ENCODE measurements at places on chromosomes 7 and 10.

DNA sequence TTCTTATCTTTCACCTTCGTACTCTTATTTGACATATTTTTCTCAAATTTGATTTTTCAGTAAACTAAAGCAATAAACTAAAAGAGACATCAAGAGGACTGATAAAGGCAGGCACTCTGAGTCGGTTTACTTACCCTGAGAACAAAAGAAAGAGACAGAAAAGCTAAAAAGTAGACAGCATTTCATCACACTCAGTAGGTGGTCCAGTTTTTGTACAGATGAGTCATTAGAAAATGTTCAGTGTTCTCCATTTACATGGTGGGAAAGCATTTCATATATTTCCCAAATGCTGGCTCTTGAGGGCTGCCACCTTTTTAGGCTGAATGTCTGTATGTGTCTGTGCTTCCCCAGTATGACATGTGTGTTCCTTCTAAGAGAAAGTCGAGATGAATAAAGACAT is 52.7 kb downstream of the NHLRC2 start:
- no peak for DNase-seq

- no peak for DNase-seq
Observed at GRCh38 chr7:142581341-142581740, 167.9 kb upstream of the PRSS1 start.

DNA sequence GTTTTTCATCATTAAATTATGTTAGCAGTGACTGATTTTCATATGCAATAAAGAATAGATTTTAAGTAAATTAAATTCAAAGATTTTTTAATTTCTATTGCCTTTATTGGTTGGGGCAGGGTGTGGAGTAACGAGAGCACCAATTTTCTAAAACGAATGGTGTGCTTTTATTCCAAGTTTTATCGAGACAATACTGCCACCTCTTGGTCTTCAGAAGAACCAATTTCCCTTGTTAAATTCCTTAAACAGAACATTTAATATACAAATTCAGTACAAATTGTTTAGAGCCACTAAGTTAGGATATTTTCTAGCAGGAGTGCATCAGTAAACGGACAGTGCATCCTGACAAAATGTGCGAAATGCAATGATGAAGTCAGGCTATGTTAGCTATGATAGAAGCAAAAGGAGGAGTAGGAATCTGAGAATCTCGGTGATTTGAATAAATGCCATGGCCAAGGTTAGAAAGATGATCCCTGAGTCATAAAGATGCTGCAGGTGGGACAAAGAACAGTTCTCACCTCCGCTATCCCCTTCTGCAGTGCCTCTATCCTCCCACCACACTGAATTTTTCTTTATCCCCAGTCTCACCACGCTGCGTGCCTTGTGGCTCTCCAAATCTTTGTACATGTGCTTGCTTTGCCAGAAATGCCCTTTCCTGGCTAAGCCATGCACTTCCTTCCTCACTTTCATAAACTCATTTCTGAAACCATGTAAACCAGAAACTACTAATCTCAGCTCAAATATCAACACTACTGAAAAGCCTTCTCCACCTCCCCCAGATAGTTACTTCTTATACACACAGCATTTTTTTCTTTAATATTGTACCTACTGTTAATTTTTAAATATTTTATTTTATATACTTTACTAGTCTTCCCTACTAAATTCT is 31.9 kb upstream of the AGBL3 start:
- DNase-seq: peak; percentile 58

- DNase-seq: no peak
Observed at GRCh38 chr10:68787813-68788212, 39.5 kb upstream of the STOX1 start.

DNA sequence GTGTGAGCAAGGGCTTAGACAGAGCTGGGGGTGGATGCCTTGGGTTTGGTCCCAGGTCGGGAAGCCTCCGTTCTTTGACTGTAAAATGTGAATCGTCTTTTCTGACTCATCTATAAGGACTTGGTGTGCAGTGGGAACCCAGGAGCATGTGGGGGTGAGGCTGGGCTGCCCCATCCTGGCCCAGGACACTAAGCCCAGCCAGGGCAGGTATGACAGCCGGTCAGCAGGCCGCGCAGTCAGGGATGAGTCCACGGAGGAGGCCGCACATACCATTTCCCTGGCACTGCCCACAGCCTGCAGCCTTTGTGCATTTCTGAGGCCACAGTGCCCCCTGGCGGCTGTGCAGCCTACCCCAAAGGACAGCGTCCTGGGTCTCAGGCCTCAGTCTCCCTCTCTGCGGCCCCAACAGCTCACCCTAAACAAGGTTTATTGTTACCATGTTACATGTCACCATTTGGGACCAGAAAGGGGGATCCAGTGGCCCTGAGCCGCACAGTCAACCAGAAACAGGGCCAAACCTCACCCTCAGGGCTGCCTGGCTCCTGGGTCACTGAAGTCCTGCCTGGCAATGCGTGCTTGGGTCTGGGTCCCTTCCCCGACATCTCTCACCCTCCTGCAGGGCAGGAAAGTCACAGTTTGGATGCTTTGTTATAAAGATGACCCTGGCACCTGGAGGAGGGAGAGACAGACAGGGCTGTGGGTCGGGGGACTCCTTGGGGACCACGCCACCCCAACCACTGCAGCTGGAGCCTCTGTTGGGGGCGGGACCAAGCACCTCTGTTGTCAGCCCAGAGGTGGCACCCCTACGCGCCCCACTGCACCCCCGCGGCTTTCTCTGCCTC is 14.4 kb upstream of the SH2B2 start:
- peak; percentile 80 for DNase-seq

GRCh38 chr7:2116448-2116810 is 116.3 kb downstream of the MAD1L1 start:
- DNase-seq: no peak

- DNase-seq: no peak
Observed at GRCh38 chr7:144568233-144568632, 164.7 kb upstream of the NOBOX start.

DNA sequence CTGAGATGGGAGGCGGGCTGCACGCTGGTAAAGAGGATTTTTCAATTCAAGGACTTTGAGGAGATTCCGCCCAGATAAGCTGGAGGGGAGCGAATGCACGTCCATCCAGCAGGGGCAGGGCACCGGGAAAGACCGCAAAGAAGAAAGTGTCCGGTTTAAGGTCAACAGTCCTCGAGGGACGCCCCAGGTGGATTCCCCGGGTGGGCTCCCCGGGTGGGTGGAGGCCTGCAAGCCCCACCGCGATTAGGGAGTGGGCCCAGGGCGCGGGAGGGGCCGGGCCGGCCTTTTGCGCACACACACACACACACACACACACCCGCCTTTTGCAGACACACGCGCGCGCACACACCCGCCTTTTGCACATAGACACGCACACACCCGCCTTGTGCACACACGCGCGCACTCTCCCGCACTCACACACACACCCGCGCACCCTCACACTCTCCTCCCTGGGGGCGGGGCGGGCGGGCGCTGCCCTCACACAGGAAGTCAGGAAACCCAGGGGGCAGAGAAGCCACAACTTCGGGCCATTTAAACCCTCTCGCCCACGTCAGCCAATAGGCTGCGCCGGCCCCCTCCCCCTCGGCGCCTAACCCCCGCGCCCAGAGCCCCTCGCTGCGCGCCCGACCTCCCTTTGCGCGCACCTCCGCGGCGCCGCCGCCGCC is 615 bp downstream of the ARHGAP12 start:
- peak; percentile 57 for DNase-seq

- peak; percentile 74 for DNase-seq
Observed at GRCh38 chr10:96618653-96619052, 31.8 kb upstream of the TM9SF3 start.

GRCh38 chr7:24401628-24402593 is 117.9 kb downstream of the NPY start:
- DNase-seq: peak; percentile 14

DNA sequence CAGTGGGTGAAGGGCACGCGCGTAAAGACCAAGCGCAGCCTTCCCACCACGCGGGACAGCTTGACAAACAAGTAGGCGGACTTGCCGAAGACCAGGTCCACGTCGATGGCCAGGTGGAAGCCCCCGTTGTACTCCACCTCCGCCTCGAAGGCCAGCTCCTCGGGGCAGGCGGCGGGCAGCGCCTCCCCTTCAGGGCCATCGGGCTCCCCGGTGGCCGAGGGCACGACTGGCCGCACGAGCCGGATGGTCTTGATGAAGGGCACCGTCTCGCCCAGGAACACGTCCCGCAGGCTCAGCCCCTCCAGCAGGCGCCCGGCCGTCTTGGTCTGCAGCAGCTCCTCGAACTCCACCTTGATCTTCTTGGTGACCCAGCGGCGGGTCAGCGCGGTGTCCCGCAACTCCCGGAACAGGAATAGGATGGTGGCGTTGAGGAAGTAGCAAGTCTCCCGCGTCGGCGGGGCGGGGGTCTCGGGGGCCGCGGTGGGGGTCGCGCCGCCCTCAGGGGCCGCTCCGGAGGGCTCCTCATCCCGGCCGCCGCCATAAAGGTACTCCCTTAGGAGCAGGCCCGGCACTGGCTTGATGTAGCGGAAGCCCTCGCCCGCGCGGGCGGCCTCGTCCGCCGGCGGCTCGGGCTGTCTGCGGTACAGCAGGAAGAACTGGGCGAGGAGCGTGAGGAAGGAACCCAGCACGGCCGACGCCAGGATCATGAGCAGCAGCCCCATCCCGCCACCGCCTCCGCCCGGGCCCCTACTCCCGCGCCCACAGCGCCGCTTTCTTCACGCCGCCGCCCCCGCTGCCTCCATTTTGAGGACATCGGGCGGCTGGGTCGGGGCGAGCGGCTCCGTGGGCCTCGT is 507 bp downstream of the PDZD8 start:
- peak; percentile 48 for DNase-seq

- DNase-seq: no peak
Observed at GRCh38 chr7:73519867-73520672, 2.0 kb downstream of the BAZ1B start.

GRCh38 chr7:84669177-84669732 is 474.7 kb upstream of the SEMA3A start:
- DNase-seq: no peak

GRCh38 chr10:33506838-33507661 is 172.6 kb upstream of the NRP1 start:
- DNase-seq: no peak

- no peak for DNase-seq
Observed at GRCh38 chr7:148905093-148905666, 21.1 kb upstream of the EZH2 start.

- peak; percentile 31 for DNase-seq
Observed at GRCh38 chr10:31602541-31603234, 283.7 kb downstream of the ZEB1 start.

GRCh38 chr10:90939648-90940047 is 18.8 kb upstream of the ANKRD1 start:
- DNase-seq: no peak

- no peak for DNase-seq
Observed at GRCh38 chr7:114670676-114671075, 251.2 kb upstream of the MDFIC start.

DNA sequence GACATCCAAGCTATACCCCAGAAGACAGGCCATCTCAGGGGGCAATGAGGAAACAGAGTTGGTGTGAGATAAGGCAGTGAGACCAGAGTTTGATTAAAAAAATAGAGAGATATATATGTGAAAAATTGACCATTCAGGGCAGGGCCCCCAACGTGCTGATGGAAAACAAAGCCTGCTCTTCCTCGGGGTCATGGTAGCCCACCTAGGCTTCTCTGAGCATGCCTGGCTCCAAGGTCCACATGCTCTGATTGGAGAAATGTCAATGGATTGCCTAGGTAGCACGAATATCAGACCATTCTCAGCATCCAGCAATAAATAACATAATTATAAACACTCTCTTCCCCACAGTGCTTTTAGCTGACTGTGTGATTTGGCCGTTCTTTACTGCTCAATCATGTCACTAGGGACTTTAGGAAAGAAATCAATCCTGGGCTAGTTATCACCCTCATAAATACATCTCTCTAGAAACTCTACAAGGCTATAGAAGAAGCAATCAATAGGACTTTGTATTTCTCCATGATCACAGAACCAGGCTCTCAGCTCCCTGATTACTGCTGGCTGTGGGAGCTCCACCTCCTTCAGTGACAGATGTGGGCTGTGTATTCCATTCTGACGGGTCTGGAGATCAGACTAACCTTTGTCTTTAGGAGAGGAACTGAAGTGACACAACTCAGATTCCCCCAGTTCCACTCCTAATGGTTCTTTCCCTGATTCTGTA is 766.4 kb downstream of the GRID1 start:
- peak; percentile 40 for DNase-seq

DNA sequence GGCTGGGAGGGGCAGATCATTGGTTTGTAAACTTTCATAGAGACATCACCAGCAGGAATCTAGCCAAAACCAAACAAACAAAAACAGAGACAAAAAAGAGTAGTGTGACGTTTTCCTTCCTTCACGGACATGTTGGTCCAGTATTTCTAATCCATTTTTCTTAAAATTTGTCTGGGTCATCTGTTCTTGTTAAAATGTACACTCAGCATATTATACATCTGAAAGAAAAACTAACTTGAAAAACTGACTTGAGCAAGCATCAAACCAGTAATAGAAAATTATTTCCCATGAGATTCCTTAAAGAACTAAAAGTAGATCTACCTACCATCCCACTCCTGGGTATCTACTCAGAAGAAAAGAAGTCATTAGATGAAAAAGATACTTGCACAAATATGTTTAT is 164.2 kb downstream of the KLF6 start:
- no peak for DNase-seq

- no peak for DNase-seq
Observed at GRCh38 chr7:84705706-84706105, 481.1 kb downstream of the SEMA3D start.

DNA sequence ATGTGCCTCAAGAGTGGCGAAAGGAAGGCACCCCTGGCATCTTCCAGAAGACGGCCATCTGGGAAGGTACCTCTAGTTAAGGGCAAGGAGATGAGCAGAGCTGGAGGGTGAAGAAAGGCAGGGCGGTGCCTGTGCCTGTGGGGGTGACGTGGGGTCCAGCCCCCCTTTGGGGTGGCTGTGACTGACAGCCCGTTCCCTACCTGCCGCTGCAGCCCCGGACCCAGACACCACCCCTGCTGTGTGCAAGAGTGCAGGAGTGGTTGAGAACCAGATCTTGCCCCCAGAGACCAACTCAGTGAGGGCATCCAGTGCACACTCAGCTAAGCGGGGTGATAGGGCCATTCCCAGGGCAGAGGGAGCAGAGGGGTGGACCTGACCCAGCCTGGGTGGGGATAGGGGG is 4.3 kb upstream of the MUC17 start:
- no peak for DNase-seq

- DNase-seq: peak; percentile 31
Observed at GRCh38 chr7:130941322-130942210, 207.6 kb upstream of the KLF14 start.

- no peak for DNase-seq
Observed at GRCh38 chr7:10401793-10402192, 571.9 kb upstream of the PHF14 start.

DNA sequence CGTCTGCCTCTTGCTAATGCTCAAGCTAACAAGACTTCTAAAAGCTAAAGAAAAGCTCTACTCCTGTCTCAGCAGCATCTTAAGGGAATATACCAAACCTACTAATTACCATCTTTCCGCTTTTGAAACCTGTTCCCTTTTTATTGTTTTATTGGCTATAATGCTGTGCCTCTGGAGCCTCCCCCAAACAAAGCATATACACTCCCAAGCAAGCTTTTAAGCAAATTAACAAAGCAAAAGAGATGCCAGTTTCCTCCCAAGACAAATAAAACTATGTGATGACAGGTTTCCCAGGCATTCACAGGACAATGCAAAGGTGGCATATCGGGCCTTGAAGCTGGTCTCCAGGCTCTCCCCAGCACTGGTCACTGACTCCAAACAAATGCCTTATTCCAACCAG is 52.9 kb downstream of the SLC37A3 start:
- no peak for DNase-seq

GRCh38 chr10:64041989-64042490 is 520.8 kb downstream of the REEP3 start:
- no peak for DNase-seq
